ENCODE measurements at places on chromosomes 2 and 18.

DNA sequence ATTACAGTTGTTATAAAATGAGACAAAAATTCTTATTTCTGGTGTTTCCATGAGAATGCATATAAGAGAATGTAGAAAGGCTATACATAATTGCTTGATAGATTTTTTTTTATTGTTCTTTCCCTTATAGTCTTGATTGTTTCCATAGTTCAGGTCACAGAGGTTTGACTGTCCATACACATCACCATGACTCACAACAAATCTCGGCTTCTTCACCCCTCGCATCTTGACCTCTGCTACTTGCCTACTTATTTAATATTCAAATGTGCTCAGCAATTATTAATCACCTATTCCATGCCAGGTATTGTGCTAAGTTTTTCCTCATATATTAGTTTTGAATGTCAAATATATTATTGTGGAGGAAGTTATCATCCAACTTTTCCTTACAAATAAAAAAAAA, 789.6 kb downstream of the RNF144A start:
- no peak for DNase-seq

DNA sequence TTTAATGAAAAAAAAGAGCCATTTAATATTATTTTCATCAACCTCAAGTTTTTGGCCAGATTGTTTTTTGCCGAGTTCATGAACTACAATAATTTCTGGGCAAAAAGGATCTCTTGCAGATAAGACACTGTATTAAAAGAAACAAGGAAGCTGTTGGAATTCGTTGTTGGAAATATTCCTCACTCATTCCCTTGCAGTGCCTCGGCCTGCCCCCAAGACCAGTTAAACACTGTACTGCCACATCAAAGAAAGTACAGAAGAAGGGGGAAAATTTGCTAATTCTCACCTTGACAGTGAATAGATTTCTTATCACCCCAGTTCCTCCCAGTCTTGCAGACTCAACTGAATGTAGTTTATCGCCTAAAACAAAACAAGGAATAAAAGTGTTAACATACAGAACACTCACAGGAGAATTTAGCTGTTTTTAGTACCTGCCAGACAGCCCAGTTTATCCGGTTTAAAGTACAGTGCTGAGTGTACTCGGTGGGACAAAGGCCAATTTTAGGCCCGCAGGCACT, 1.2 kb downstream of the IDH1 start:
- no peak for DNase-seq

GRCh38 chr2:136242100-136242499, 124.2 kb upstream of the CXCR4 start:
- DNase-seq = no peak

DNA sequence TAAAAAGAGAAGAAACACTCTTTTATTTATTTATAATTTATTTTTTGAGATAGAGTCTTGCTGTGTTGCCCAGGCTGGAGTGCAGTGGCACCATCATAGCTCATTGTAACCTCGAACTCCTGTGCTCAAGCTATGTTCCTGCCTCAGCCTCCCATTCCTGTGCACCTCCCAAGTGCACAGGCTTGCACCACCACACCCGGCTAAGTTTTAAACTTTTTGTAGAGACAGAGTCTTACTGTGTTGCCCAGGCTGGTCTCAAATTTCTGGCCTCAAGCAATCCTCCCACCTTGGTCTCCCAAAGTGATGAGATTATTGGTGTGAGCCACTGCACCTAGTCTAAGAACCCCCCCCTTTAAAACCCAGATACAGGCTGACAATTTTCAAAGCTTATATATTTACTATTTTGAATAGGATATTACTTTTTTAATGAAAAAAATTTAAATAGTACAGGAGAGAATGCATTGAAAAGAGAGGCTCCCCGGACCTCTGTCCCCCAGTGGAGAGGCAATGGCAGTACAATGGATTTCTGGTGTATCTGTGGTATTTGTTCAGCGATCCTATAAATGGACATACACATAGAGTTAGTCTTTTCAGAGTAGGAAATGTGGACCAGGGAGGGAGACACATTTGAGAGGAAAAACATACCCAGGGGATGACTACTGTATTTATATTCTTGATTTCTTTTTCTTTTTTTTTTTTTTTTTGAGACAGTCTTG, 48.1 kb upstream of the CNOT11 start:
- no peak for DNase-seq

DNA sequence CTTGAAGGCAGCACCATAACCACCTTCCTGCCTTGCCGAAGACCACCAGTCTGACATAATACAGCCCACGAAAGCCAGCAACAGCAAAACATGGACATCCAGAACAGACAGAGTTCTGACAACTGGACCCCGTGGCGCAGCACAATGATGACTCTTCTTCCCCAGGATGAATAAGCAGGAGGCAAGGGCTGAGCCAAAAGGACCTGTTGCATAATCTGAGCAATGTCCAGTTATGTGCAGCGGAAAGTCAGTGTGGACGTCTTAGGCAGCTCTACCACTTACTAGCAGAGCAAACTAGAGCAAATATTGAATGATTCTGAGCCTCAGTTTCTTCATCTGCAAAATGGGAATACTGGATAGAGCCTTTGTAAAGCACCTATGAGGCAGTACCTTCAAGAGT, 225.1 kb downstream of the ZBTB7C start:
- DNase-seq = no peak

GRCh38 chr2:70087702-70088597, 673 bp downstream of the PCBP1 start:
- DNase-seq = no peak

DNA sequence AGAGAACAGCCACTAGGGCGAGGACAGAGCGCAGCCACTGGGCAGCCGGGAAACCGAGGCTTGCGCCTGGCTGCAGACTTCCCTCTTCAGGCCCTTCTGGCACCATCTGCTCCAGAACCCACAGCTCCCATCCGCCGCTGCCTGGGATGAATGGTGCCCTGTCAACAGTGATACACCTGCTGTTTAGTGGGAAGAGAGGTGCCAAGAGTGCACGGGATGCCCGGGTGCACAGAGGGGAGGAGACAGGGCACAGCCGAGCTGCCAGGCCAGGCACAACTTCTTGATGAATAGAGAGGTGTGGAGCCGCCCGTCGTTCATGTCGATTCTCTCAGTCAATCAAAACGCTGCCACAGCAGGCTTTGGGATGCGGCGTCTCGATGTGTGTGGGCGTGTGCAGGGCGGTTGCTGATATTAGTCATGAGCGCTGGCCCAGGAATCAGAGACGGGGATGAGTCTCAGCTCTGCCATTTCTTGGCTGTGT, 39.5 kb downstream of the RRM2 start:
- DNase-seq = peak; percentile 37

- DNase-seq = no peak
These were observed 18.3 kb downstream of the MAIP1 start for GRCh38 chr2:199973703-199974102.

DNA sequence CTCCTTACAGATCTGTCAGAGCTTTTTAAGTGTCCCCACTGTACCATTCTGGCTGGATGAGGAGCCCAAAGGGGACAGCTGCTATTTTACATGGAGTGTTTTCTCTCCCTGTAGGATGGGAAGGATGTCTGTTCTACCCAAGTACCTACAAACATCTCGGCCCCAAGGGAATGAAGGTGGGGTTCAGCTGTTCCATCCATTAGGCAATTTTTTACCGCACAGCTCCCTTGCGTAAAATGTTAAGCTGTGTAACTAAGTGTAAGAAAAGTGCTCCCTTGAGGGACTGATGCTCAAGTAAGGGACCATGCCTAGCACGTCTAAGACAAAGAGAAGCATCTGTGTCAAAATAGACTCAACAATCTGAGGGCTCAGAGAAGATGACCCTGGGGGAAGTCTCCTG, 180.3 kb downstream of the MYO5B start:
- DNase-seq = no peak

GRCh38 chr2:217981084-217981730, 21.6 kb downstream of the TNS1 start:
- DNase-seq = no peak

GRCh38 chr18:23037646-23038045, 97.6 kb upstream of the CABLES1 start:
- DNase-seq = no peak

- no peak for DNase-seq
These were observed 41.6 kb downstream of the CAB39 start for GRCh38 chr2:230754200-230754599.

DNA sequence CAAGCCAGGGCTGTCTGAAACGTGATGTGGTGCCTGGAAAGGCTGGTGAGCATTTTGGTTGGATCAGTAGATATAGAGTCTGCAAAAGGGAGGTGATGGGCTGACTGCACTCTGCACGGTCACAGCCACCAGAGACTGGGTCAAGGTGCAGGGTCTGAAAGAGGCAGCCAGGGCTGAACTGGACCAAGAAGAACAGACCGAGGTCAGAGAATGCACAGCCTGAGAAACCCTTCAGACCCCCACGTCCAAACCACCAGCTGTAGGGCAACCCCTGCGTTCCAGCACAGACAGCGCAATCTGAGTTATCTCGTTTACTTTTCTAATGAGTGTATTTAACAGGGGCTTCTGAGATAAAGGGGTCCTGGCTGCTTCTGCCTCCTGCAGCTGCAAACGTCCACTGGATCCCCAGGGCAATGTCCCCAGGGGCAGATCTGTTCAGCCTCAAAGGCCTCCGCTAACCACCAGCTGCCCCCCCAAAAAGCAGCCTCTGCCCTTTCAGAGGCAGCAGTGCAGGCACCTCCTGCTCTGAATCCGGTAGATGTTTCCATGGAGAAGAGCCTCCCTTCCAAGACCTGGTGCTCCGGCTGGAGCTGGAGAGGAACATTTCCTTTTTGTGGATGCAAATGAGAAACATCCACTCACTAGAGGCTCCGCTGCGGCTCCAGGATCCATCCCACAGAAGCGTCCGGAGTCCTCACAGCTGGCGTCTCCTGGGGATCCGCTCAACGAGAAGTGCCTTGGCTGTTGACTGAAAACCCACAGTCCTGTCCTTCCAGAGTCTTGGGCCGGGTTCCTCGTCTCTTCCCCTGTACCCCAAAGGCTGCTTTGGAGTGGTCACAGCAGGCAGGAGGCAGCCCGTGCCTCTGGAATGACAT, 970 bp upstream of the KCNG2 start:
- DNase-seq = no peak

GRCh38 chr2:112836695-112837117, at the start of gene IL1B:
IL1B (minus strand) TSS chr2:112836779; CDS start chr2:112836229, 550 bp downstream.
- DNase-seq = no peak

DNA sequence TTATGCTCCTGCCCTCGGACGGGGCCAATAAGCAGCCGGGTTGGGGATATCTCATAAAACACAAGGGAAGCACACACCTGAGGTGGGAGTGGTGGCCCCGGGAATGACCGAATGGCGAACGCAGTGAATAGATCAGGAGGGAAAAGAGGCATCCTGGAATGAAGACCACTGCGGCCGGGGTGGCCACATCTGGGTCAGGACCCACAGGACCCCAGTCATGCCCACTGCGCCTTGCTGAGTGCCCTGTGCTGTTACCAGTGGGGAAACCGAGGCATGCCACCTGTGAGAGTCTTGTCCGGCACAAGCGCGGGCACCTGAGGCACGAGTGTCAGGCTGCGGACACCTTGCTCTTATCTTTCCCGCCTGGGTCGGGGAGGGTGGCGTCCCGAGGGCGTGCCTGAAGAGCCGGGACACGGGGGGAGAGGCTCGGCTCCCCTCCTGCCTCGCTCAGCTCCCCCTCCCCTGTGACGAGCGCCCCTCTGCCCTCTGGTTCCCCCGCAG, 1.6 kb downstream of the PDCD1 start:
- DNase-seq = no peak

DNA sequence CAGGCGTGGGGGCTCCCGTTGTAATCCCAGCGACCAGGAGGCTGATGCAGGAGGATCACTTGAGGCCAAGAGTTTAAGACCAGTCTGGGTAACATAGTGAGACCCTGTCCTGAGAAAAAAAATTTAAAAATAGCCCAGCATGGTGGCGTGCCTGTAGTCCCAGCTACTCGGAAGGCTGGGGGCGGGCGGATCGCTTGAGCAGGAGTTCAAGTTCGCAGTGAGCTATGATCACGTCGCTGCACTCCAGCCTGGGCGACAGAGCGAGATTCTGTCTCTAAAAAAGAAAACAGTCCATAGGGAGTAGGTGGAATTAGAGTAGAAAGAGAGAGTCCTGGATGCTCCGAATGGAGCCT, 325 bp upstream of the TTLL4 start:
- DNase-seq = no peak

DNA sequence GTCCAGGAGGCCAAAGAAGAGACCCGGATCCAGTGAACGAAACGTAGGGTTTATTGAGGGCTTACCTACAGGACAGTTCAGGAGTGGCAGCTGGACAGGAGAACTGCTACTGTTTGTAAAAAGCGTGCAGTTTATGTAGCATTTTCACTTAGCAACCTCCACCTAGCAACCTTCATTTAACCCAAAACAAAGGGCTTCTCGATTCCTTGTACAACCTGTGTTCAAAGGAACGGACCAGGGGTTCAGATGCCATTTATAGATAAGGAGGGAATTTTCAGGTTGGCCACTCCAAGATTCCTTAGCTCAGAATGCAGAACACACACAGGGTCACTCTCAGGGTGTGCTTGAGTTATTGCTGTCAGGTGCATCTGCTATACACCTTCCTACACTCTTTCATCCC, 65.1 kb upstream of the YWHAQ start:
- DNase-seq = no peak

DNA sequence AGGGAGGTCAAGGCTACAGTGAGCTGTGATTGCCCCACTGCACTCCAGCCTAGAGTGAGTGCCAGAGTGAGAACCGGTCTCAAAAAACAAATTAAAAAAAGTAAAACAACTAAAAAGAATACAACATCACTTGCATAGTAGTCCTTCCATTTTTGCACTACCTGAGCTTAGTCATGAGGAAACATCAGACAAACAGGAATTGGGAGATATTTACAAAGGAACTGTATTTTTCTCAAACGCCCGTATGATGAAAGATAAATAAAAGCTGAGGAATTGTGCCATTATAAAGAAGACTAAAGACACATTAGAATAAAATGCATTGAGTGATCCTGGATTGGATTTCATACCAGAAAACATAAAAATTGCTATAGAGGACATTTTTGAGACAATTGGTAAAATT, 50.0 kb upstream of the ATP8B1 start:
- no peak for DNase-seq

- no peak for DNase-seq
These were observed 139.0 kb downstream of the MSH2 start for GRCh38 chr2:47541848-47542450.

- no peak for DNase-seq
These were observed 175.0 kb downstream of the PRKCE start for GRCh38 chr2:45826460-45826859.

DNA sequence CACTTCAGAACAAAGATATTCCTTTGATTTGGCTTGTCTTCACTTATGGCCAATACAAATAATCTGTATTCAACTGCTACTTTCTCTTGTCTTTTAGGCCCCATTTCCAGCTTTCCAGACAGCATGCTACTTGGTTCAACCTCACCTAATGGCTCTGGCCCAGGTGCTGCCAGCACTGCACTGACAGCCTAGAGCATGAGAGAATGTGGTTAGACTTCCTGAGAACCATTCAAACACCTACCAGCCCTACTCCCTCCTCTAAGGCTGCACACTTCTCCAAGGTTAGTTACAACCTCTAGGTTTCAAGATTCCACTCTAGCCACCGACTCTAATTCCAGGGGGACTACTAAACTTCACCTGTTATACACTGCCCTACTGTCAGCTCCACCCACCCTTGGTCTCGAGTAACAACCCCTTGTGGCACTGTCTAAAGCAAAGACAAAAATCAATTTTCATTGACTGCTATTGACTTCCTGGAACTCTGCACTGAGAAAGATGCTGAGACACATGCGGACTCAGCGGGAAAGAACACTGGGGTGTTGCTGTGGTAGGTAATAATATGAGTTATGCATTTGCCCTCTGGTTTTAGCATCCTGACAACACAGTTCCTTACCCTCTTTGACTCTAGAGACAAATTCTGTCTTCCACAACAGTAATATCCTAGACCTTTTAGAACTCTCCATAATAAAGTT, 38.2 kb downstream of the PLEKHM3 start:
- no peak for DNase-seq

- no peak for DNase-seq
These were observed 193.4 kb downstream of the SOX11 start for GRCh38 chr2:5885451-5886173.
